Activated CD8-positive, alpha-beta T cell treated with anti-CD3 and anti-CD28 coated beads for 36 hours (primary cell): ENCODE measurements at places on chromosomes 6 and 20. TPM values are rescaled to one million over a fixed set of nuclear protein-coding genes. Genes with fewer than 3 reads are reported as not detected.
A peak's percentile ranks its signal among the peaks of the same experiment; 100 is the strongest.

MATN4 gene
- 1.2 TPM for total RNA-seq

- H3K36me3 ChIP-seq: no peaks in the 10 kb centered on the region
- peak; percentile 19 for DNase-seq
- no peak overlapping the region for H3K4me3 ChIP-seq
- H3K27ac ChIP-seq: no peak overlapping the region
These were observed 860 bp downstream of the DEFB124 start for GRCh38 chr20:31474097-31474436.

- H3K27me3 ChIP-seq: no peaks in the 10 kb centered on the region
- H3K36me3 ChIP-seq: peaks cover 12% of the 10 kb centered on the region
- H3K4me1 ChIP-seq: no peaks in the 10 kb centered on the region
- H3K27ac ChIP-seq: no peak overlapping the region
- DNase-seq: no peak
- H3K4me3 ChIP-seq: no peak overlapping the region
These were observed 29.7 kb downstream of the TAF8 start for GRCh38 chr6:42079941-42080464.

TREML2 gene
- 6.9 TPM for total RNA-seq

NPBWR2 gene
- total RNA-seq: not detected

SIGLEC1 gene
- total RNA-seq: not detected

DNA sequence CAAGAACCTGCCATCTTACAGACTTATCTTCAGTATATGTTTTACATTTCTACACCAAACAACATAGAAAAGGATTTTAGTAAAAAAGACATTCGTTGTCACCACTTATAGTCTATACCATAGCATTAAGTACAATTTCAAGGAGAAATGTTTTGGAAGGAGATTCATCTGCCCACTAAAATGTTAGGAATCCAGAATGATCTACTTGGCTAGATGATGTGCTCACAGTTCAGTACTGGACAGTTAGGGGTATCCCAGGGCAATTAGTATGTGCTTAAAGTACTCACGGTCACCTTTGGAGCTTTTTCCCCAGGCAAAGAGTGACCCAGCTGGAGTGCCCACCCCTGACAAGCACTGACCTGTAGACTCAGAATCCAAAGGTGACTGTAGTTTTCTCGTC lies 222.9 kb downstream of the SLC24A3 start:
- no peaks in the 10 kb centered on the region for H3K4me1 ChIP-seq
- H3K4me3 ChIP-seq: no peak overlapping the region
- H3K27ac ChIP-seq: no peak overlapping the region
- no peak for DNase-seq
- no peaks in the 10 kb centered on the region for H3K36me3 ChIP-seq

TGM3 gene
- total RNA-seq: not detected

BPIFB3 gene
- not detected for total RNA-seq

GRCh38 chr6:23413327-23414050 lies 712.5 kb upstream of the NRSN1 start:
- no peaks in the 10 kb centered on the region for H3K4me1 ChIP-seq
- H3K4me3 ChIP-seq: no peak overlapping the region
- no peaks in the 10 kb centered on the region for H3K36me3 ChIP-seq
- no peak for DNase-seq
- H3K27ac ChIP-seq: no peak overlapping the region

GRCh38 chr6:81933089-81933488 lies 180.6 kb upstream of the TENT5A start:
- no peaks in the 10 kb centered on the region for H3K36me3 ChIP-seq
- no peak for DNase-seq
- H3K27ac ChIP-seq: no peak overlapping the region
- H3K4me3 ChIP-seq: no peak overlapping the region
- H3K4me1 ChIP-seq: no peaks in the 10 kb centered on the region
- no peaks in the 10 kb centered on the region for H3K27me3 ChIP-seq

GRCh38 chr6:144006736-144007477 lies 1.2 kb downstream of the PLAGL1 start:
- no peak overlapping the region for H3K27ac ChIP-seq
- peaks cover 7% of the 10 kb centered on the region for H3K4me1 ChIP-seq
- H3K4me3 ChIP-seq: peak overlapping the region; percentile 70
- H3K27me3 ChIP-seq: peaks cover 9% of the 10 kb centered on the region
- peak; percentile 20 for DNase-seq

- H3K27me3 ChIP-seq: peaks cover 7% of the 10 kb centered on the region
- DNase-seq: no peak
- no peaks in the 10 kb centered on the region for H3K36me3 ChIP-seq
- peaks cover 6% of the 10 kb centered on the region for H3K4me1 ChIP-seq
- no peak overlapping the region for H3K27ac ChIP-seq
These were observed 34.2 kb downstream of the ARHGAP40 start for GRCh38 chr20:38635721-38636288.

GRCh38 chr6:24908650-24909035 lies 27.1 kb downstream of the RIPOR2 start:
- H3K4me3 ChIP-seq: peak overlapping the region; percentile 97
- peak overlapping the region; percentile 96 for H3K27ac ChIP-seq
- no peak for DNase-seq

DNA sequence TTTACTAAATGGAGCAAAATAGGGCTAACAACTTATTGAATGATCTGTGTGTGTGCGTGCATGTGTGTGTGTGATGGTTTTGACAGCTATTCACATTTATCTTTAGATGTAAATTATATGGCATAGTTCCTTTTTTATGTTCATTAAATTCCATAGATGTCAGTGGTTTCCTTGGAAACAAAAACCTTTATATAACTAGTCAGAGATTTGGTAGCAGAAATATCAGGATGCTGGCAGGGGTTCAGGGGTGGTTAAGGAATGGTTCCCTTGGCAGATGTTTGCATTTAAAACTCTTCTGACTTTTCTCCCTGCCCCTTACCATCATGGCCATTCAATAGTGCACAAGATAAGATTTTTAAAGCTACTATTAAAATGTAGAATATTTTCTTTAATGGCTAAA lies 256.6 kb downstream of the PLCB1 start:
- H3K36me3 ChIP-seq: no peaks in the 10 kb centered on the region
- H3K4me3 ChIP-seq: no peak overlapping the region
- H3K27me3 ChIP-seq: no peaks in the 10 kb centered on the region
- H3K4me1 ChIP-seq: peaks cover 2% of the 10 kb centered on the region

DNA sequence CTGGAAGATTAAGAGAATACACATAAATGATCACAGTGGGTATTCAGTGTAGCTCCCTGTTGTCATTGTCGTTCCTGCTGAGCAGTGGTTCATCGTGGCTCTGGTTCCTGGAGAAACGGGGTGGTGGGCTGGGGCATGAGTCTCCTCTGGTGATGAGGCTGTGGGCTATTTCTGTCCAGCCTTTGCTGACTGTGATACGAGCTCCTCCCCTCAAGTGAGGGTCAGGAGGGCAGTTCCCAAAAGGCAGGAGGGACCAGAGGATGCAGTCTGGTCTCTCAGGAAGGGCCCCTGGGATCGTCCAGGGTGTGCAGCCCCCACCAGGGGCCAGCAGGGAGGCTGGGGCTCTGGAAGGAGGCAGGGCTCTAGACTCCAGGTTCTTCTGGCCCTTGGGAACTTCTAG lies 31.1 kb upstream of the DLGAP4 start:
- H3K27ac ChIP-seq: no peak overlapping the region
- no peaks in the 10 kb centered on the region for H3K27me3 ChIP-seq
- DNase-seq: no peak
- no peaks in the 10 kb centered on the region for H3K36me3 ChIP-seq
- H3K4me1 ChIP-seq: no peaks in the 10 kb centered on the region

- H3K36me3 ChIP-seq: no peaks in the 10 kb centered on the region
- H3K27ac ChIP-seq: no peak overlapping the region
- no peak for DNase-seq
- H3K4me3 ChIP-seq: no peak overlapping the region
- peaks cover 17% of the 10 kb centered on the region for H3K4me1 ChIP-seq
- peaks cover 4% of the 10 kb centered on the region for H3K27me3 ChIP-seq
These were observed 107.1 kb downstream of the CEBPB start for GRCh38 chr20:50297498-50298376.

DNA sequence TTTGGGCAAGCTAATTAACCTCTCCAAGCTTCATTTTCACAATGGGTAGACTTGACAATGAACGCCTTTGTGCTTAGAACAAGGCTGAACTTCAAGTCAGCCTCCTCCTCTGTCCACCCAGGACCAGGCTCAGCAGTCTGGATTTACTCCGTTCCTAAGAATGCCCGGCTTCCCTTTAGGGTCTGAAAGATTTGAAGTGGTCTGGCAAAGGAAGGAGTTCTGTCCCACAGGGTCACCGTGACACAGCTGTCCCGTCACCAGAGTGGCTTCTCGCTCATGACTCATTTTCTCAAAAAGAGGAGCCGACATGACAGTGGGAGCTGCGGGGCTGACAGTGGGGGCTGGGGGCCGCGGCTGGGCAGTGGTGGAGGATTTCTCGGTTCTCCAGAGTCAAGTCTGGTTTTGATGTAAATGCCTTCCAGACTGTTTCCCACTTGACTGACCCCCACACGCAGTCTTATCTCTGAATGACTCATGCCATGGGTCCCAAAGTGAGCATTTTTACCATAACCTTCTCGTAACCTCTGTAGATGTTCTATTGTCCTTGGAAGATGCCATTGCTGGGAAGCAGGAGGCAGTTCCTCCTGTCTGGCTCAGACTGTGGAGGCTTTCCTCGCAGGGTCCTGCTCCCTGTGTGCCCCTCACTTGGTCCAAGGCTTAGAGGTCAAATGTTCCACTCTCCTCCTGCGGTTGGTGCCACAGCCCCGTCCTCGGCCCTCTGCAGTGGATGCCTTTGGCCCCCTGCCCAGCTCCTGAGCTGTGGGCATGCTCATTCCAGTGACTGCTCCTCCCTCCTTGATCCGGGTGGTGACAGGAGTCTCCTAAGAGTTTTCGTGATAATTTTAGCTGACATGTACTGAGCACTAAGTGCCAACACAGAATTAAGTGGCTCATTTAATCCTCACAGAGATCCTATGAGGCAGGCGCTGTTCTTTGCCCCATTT lies 253.1 kb downstream of the FNDC1 start:
- H3K36me3 ChIP-seq: no peaks in the 10 kb centered on the region
- H3K27me3 ChIP-seq: peaks cover 4% of the 10 kb centered on the region
- DNase-seq: no peak
- no peak overlapping the region for H3K4me3 ChIP-seq

DNA sequence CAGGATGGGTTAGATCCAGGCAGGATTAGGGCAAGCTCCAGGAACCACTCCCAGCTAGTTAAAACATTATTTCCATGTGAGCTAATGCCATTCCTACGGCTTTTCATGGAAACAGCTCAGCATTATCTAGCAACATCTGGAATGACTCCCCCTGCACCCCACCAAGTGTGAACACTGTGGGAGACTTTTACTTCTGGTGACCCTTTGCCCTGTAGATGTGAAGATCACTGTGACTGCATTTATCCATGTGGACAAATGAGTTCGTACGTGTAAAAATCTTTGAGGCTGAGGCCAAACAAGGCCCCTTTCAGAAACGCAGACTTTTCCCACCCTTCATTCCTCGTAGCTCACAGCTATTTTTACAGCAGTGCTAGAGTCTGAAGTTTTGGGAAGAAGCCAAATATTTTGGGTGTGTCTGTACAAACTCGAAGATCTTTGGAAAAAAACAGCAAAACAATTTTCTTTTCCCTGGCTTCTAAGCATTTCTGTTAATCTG lies 221.8 kb upstream of the SOX4 start:
- no peak for DNase-seq
- no peaks in the 10 kb centered on the region for H3K4me1 ChIP-seq
- no peaks in the 10 kb centered on the region for H3K27me3 ChIP-seq
- no peak overlapping the region for H3K4me3 ChIP-seq
- no peaks in the 10 kb centered on the region for H3K36me3 ChIP-seq

BCAS1 gene
- not detected for total RNA-seq

- H3K27me3 ChIP-seq: no peaks in the 10 kb centered on the region
- H3K27ac ChIP-seq: no peak overlapping the region
- H3K4me3 ChIP-seq: no peak overlapping the region
- H3K4me1 ChIP-seq: peaks cover 20% of the 10 kb centered on the region
These were observed 467.4 kb upstream of the PLCB4 start for GRCh38 chr20:8601542-8601912.

DNA sequence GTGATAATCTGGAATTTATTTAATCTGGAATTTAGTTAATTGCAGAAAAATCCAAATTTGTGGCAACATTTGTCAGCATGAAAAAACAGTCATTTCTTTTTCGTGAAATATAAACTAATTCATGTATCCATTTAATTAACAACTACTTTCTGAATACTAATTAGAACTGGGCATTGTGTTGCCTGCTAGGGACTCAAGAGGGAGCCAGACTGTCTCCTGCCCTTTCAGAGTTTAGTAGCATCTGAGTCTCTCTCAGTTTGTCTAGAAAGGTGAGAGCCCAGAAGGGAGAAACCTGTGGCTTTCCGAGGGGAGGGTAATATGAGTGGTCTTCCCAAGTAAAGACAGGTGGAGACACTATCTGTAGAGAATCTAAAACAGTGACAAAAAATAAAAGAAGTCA lies 210.9 kb upstream of the HDDC2 start:
- H3K36me3 ChIP-seq: no peaks in the 10 kb centered on the region
- no peak overlapping the region for H3K27ac ChIP-seq
- DNase-seq: peak; percentile 12
- H3K27me3 ChIP-seq: peaks cover 4% of the 10 kb centered on the region
- H3K4me1 ChIP-seq: no peaks in the 10 kb centered on the region
- no peak overlapping the region for H3K4me3 ChIP-seq

- H3K4me3 ChIP-seq: no peak overlapping the region
- H3K27ac ChIP-seq: no peak overlapping the region
- no peaks in the 10 kb centered on the region for H3K36me3 ChIP-seq
- H3K4me1 ChIP-seq: no peaks in the 10 kb centered on the region
- peaks cover 14% of the 10 kb centered on the region for H3K27me3 ChIP-seq
- DNase-seq: no peak
These were observed 120.1 kb downstream of the RPS12 start for GRCh38 chr6:132934496-132934895.
